ENCODE measurements at places on chromosomes 6 and 20.
A peak's percentile ranks its signal among the peaks of the same experiment; 100 is the strongest.

DNA sequence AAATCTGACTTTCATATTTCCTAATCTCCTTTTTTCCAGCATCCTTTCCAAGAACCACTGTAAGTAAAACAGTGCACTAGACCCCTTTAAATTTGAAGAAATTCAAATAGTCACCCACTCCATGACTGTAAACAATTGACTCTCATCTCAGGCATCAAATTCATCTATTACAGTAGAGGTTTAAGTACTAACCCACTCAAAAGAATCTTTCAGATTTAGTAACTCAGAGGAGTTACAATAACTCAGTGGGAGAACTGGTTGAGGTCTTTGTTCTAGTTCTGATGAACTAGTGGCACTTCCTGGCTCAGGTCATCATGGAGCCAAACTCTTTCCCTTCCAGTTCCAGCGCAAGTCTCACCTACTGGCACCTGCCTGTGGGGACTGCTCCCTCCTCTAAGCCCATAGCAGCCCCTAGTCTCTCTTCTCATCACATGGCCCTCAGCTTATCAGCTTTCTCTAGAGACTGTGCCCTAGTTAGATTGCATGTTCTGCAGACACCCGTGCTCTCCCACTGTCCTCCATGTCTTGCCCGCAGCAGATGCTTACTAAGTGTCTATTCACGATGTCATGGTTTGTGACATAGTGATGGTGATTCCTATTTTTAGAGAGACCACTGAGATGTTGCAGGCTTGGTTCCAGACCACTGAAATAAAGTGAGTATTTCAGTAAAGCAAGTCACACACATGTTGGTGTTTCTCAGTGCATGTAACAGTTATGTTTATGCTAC lies 196.2 kb downstream of the TBC1D7 start:
- no peak for DNase-seq

DNA sequence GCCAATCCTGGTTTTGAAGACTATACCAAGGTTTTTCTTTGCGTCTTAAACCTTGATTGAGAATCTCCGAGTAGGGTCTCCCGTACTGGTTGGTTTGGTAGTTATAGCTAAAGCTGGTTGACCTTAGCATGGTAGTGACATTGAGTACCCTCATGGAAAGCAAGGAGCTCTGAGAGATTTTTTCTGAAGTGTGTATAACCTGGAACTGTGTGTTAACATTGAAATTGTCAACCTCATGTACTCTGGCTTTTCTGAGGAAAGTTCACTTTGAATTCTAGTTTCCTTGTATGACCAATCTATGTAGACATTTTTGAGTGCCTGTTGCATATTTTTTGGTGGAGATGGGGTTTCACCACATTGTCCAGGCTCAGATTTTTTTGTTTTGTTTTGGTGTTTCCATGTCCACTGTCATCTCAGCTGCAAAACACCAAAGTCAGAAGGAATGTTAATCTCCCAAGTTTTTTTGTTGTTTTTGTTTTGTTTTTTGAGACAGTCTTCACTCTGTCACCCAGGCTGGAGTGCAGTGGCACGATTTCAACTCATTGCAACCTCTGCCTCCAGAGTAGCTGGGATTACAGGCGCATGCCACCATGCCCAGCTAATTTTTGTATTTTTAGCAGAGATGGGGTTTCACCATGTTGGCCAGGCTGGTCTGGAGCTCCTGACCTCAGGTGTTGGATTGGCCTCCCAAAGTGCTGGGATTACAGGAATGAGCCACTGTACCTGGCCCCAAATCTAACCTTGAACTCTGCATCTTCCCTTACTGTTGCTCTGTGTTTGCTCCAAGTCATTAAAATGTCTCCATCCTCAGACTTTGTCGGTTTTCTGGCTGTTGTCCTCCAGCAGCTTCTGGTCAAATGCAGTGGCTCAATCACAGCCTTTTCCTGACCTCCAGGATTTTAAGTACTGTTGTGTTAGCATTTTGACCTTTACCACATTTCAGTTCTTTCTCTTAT lies 4.3 kb downstream of the RPS12 start:
- DNase-seq, result no peak

GRCh38 chr6:116253505-116254296 lies at the start of gene TSPYL4:
Gene TSPYL4 (minus strand): TSS chr6:116254075. CDS start chr6:116254008, 67 bp downstream.
- peak; percentile 85 for DNase-seq

GRCh38 chr6:145865595-145865994 lies 51.0 kb upstream of the FBXO30 start:
- DNase-seq, result no peak

DNA sequence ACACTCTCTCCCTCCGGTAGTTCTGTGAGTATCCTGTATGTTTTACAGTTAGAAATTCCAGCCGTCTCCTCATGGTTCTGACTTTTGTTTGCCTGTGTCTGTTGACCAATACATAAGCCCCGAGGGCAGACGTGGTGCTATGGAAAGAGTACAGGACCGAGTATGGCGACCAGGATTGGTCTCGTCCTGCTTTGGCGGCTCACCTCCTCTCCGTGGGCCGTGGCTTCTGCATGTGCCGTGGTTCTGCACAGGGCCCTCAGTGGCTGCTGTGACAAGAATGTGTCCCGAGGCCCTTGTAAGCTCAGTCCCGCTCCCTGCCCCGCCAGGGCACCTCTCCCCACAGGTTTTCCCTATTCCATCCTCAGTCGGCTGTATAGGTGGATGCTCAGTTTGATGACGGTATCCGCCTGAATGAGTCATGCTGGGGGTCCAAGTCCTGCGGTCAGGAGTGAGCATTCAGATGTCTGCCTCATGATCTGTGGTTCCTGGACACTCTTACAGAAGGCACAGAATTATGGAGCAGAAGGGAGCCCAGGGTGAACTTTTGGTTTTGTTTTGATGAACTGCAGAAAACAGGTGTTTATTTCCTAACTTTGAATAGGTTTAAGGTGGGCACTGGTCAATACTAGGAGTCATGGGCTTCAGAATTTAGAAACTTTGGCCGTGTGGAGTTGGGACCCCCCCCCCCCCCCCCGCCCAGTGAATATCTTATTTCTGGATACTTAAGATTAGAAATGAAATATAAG lies 1.2 kb downstream of the ARFGAP1 start:
- no peak for DNase-seq

GRCh38 chr20:15842872-15843271 lies 730.4 kb downstream of the KIF16B start:
- DNase-seq, result no peak

DNA sequence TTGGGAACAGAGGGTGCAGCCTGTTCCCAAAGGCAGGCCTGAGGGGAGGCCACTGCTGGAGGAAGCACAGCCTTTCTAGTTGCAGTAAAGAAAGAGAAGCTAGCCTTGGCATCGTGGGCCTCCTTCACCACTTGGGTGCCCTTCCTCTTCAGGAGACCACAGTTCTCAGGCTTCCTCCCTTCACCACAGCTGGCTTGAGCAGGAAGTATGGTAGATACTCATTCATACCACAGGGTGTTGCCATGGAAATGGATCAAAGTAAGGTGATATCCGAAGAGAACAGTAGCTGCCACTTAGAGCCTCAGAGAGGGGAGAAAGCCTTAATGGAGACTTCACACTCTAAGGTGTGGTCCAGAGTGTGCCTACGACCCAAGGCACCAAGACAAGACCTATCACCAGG lies 120.4 kb upstream of the RIPOR2 start:
- no peak for DNase-seq

DNA sequence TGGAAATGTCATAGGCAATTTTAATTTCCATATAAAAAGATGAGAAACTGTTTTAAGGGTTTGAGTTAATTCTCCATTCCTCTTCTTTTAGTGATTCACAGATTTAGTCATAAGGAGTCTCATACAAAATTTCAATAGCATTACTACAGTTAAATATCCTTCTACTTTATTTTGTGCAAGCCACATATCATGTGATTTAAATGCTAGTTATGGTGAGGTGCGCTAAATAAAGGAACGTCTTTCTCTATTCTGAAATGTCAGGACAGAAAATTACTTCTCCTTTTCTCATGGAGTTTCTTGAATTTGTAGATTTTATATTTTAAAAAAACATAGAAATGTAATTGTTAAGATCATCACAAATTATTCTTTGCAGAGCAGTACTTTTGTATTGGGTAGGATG lies 50.0 kb upstream of the SUPT3H start:
- DNase-seq, result no peak

GRCh38 chr6:43939281-43940070 lies 169.5 kb downstream of the VEGFA start:
- DNase-seq, result no peak

DNA sequence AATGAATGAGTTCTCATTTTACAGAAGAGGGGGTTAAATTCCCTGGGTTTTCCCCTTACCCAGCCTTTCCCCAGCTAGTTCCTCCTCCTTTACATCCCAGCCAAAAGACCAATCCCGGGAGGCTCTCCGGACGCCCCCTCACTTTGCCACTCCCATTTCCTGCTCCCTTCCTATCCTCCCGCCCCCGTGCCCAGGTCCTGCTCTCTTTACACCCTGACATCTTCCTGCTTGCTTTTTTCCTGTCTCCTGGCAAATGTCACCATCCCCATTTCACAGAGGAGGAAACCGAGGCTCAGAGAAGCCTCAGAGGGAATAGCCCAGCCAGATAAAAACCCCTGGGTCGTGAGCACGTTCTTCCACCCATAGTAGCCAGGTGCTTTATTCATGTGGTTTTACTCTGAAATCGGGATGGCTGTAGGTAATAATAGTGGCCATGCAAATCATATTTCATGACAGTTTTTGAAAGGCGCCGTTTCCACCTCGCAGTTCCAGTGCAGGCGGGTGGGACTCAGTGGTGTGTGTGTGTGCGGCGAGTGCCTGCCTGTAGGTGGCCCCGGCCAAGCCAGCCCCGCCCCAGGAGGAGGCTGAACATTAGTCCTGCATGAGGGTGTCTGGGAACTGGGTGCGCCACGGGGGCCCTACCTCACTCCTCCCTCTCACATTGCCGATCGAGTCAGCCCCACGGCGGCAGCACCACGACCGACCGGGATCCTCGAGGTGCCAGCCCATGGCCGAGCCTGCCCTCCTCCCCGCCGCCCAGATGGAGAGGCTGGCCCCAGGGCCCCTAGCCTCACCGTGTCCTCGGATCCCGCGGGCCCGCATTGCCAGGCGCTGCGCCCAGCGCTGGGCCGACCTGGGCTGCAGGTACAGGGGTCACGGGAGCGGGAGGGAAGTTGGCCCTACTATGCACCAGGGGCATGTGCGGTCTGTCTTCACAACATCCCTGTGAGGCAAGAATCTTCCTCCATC lies at the start of gene ARHGAP40:
TSS of gene ARHGAP40 (plus strand) at position 594 of the 969 bp plus-strand sequence.
- peak; percentile 4 for DNase-seq

- no peak for DNase-seq
Measured at GRCh38 chr6:132464538-132465256, 48.2 kb downstream of the STX7 start.

- no peak for DNase-seq
Measured at GRCh38 chr20:669573-669972, 6.0 kb downstream of the SCRT2 start.

GRCh38 chr20:10619427-10619826 lies 54.4 kb downstream of the JAG1 start:
- DNase-seq, result no peak

GRCh38 chr20:51339721-51340450 lies 202.6 kb downstream of the NFATC2 start:
- no peak for DNase-seq

- DNase-seq, result no peak
Measured at GRCh38 chr20:33545763-33546162, 55.9 kb downstream of the CBFA2T2 start.
